ENCODE measurements at places on chromosomes 3 and 15. TPM values are rescaled to one million over a fixed set of nuclear protein-coding genes. Genes with fewer than 3 reads are reported as not detected.

GPR27 gene
- 0.30 TPM for total RNA-seq

PTH1R gene
- not detected for total RNA-seq

FRMD4B gene
- 5.4 TPM for total RNA-seq

RBP2 gene
- total RNA-seq = not detected

CYP11A1 gene
- total RNA-seq = not detected

All from CD8-positive, alpha-beta T cell (primary cell).